LNCaP clone FGC (cell line): ENCODE measurements at places on chromosomes 16 and 17.

- DNase-seq = no peak
Observed at GRCh38 chr16:88726981-88727380, 20.7 kb downstream of the CTU2 start.

DNA sequence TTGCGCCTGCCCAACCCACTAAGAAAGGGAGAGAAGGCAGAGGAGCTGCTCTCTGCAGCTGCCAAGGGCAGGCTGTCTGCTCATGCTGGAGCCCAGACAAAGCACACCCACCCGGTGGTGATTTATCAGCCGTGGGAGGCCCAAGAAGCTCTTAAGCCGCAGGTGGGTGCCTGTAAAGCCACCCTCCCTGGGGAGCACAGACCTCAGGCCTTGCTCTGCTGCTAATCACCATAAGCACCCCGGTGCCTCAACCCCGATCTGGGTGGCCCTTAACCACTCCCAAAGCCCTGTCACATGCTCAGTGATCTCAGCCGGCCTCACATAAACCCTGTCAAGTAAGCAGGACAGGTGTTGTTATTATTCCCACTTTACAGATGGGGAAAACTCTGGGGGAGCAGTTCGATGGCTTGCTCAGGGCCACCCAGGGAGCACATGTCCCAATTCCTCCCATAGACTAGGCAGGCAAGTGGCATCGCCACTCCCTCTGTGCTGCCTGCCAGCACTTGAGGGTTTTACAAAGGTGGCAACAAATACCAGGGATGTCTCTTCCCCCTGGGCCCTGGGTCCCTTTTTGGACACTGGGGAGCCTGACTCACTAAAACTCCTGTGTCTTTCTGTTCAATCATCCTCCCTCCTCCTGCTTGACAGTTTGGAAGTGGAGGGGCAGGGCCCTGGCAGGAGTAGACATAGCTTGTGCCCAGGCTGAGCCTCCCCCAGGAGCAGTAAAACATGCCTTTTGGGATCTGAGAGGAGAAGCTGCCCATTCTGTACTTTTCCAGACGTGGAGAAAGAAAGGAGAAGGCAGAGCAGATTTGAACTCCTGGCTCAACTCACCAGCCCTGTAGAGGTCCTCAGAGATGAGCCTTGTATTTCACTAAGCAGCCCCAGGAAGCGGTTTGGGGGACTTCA, 299.3 kb downstream of the SOX9 start:
- no peak for DNase-seq

DNA sequence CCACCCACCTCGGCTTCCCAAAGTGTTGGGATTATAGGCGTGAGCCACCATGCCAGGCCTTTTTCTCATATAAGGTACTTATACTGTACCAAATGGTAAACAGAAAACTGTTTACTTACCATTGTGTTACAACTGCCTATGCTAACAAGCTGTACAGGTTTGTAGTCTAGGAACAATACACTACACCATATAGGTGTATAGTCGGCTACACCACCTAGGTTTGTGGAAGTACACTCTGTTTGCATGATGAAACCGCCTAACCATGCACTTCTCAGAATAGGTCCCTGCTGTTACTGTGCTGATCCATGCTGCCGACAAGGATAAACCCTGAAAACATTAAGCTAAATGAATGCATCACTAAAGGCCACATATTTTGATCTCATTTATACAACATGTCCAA, 18.9 kb downstream of the DNAJA2 start:
- DNase-seq = peak; percentile 72

GRCh38 chr17:36761203-36761950, 160.0 kb downstream of the MRM1 start:
- no peak for DNase-seq

DNA sequence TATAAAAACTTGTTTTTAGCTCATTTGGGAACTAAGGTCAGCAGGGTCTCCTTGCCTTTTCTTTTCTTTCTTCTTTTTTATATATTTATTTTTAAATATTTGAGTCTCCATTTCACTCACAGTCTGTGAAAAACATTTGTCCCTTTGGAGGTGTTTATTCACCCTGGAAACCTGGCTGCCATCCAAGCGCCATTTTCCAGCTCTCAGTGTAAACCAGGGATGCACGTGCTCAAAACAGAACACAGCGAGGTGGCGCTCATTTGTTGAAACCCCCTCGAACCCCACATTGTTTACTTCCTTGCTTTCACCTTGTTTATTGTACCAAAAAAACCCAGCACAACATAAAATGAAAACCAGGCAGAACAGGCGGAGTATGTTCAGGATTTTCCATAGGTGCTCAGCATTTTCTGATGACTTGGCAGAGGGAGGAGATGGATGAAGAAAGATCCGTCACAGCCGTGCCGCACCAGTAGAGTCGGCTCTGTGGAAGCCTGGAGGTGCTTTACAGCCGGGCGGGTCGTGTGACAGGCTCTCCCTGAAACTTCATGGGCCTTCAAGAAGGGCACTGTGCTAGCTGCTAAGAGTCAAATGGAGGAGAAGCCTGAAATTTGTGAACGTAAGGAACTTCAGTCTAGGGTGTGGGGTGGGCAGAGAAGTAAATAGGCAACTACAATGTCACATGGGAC, 284.4 kb downstream of the FOXL1 start:
- no peak for DNase-seq

DNA sequence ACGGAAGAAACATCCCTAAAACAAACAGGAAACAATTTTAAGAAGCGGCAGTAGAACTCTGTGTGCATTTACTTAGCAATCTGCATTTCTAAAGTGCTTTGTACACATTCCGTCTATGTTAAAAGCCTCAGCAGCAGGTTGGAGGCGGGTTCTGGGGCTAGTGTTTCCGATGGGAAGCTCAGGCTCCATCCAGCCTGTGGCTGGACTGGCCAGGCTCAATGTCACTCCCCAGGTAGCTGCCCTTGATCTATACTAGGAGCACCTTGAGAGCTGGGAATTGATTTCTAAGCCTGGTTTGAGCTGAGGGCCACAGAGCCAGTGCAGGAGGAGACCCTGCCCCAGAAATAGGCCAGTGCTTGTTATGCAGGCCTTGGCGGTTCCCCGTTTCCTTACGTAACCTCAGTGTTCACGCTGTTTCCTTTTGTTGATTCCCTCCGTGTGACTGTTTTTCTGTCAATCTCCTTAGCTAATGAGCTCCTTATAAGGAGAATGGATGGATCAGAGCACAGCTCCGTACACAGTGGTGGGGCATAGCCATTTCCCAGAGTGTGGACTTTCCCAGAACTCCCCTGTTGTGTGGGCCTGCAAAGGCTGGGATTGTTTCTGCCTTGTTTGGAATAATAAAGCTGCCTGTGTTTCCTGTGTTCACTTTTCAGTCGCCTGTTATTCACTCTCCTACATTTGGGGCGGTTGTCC, 21.4 kb downstream of the ADORA2B start:
- peak; percentile 78 for DNase-seq

DNA sequence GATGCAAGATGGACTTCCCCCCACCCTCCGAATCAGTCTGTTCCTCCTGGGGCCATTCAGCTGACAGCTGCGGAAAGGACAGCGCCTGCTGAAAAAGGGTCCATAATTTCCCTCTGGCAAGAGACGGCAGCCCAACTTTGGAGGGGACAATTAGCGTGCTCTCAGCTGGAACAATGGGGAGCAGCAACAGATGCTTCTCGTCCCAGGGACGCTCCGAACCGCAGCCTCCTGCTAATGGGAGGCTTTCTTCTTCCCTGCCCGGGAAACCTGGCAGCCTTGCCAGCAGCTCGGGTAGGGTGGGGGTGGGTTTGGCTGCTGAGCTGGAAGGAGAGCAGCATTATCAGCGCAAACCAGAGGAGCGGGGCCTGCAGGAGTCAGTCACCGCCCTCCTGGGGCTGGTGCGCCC, 500.0 kb upstream of the SALL1 start:
- DNase-seq = no peak

DNA sequence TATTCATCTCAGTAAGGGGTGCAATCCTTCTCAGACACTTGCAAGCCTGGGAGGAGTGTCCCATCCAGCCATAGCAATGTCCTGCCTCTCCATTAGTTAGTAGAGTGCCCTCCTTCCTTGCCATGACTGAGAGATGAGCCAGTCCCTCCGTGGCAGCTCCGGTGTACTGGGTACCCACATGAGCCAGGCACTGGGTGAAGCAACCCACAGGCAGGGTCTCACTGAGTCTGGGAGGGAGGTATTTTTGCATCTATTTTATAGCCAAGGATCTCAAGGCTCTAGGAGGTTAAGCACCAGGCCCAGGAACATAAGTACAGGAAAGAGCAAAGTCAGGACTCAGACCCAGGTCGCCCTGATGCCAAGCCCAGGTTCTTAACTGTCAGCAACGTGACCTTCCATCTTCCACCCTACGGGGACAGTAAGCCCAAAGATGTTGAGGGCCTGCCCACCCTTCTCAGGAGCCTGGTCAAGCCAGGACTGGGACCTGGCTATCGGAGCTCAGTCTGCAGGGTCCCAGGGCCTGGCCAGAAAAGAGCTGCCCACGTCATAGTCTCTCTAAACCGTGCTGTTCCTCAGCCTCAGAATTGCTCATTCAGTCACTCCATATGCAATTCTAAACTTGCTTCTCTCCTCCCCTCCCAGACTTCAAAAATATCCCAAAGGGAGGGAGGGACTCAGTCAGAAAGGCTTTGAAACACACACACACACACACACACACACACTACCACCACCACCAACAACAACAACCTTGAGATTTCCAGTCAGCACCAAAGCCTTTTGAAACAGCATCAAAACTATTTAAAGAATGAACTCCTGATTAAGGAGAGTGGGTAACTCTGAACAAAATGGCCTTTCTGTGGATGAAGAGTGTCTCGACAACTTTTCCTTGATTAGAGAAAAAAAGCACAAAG, 16.6 kb downstream of the NOS2 start:
- DNase-seq = no peak

- no peak for DNase-seq
Observed at GRCh38 chr17:39174920-39175694, 9.1 kb upstream of the ARL5C start.

GRCh38 chr17:77375108-77375916, 234.5 kb downstream of the SEC14L1 start:
- no peak for DNase-seq

- DNase-seq = no peak
Observed at GRCh38 chr16:22333457-22333994, 36.3 kb downstream of the POLR3E start.

GRCh38 chr16:3088925-3089716, 10.0 kb downstream of the ZSCAN10 start:
- no peak for DNase-seq

GRCh38 chr16:69243479-69243878, 56.5 kb downstream of the SNTB2 start:
- no peak for DNase-seq

DNA sequence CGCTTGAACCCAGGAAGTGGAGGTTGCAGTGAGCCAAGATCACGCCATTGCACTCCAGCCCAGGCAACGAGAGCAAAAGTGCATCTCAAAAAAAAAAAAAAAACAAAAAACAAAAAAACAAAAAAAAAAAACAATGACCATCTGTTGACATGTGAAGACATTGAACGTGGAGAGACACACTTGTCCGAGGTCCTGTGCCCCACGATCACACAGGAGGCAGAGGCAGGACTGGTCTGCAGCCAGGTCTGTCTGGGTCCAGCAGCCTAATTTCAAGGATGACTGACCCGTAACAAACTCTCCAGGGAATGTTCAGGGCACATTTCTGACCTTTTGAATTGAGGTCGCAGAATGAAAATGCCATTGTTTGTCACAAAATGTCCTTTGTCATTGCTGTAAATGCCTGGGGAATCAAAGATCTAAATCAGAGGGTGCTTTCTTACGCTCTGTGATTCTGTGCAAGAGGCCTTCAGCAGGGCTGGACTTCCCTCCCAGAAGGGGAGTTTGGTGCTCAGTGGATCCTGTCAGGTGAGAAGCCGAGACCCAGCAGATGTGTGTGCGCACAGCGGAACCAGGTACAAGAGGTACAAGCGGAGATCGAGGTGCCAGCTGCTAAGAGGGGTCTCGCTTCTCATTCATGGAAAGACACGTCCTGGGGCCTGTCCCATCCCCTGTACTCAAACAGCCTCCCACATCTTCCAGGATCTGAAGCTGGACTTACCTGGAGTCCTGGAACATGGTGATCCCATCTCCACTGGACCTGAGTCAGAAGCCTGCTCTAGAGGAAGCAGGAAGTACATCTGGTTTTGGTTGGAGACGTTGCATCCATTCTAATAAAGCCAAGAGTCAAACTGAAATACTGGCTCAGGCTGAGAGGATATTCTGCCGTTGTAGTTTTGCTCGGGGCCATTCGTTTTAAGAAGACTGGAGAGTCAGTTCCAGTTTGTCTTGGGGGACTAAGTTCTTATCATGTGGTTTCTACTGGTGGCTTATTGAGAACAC, 95.8 kb downstream of the IRF8 start:
- no peak for DNase-seq

- no peak for DNase-seq
Observed at GRCh38 chr16:66668777-66669444, 27.6 kb downstream of the CMTM4 start.

DNA sequence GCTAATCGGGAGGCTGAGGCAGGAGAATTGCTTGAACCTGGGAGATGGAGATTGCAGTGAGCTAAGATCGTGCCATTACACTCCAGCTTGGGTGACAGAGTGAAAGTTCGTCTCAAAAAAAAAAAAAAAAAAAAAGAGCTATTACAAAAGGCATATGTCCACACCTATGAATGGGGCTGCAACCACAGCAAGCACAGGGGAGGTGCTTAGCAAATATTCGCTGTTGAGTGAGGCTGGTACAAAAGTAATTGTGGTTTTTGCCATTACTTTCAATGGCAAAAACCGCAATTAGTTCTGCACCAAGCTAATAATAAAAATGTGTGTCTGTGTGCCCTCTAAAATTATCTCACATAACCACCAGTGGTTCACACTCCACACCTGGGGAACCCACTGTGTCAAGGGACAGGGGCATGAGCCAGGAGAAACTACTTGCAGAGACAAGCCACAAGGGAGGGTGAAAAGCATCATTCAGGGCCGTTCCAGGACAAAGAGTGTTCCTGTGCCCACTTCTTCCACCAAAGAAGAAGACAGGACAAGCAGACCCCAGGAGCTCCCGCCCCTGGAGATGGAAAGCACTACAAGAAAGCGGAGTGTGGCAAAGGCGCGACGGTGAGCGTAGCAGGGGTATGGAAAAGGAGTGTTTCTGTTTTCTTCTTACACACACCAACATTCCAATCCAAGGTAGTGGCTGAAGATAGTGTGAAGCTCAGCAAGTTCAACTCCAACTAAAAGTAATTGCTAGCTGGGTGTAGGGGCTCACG, 84.4 kb upstream of the CNEP1R1 start:
- DNase-seq = no peak
